ENCODE measurements at places on chromosomes 2 and 18.

GRCh38 chr18:48656582-48656981 lies 117.8 kb downstream of the CTIF start:
- DNase-seq, result no peak

DNA sequence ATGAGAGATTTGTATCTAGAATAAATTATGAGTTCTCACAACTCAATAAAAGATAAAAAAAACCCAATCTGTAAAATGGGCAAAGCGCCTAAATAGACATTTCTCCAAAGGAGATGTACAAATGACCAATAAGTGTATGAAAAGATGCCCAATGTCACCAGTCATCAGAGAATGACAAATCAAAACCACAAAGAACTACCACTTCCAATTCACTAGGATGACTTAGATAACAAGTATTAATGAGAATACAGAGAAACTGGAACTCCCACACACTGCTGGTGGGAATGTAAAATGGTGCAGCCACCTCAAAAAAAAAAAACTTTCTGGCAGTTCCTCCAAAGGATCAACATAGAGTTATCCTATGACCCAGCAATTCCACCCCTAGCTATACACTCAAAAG lies 17.4 kb upstream of the COL6A3 start:
- no peak for DNase-seq

DNA sequence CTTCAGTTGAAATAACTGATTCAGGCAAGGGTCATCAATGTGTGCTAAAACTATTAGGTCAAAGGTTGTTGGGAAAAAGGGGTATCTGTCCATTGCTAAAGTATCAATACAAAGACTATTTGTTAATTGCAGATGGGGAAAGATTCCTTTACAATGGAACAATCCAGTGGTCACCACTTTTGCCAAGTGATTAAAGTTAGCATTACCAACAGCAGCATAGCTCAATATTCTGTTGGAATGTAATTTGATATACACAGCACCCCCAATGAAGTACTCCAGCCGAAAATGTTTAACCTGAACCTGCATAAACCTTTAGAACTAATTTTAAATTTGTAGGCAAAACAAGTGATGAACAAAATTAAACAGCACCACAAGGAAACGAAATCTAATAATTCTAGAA lies 191.0 kb downstream of the TCF4 start:
- no peak for DNase-seq

GRCh38 chr2:171719660-171720059 lies 32.4 kb downstream of the DYNC1I2 start:
- DNase-seq, result no peak

GRCh38 chr2:147646818-147647468 lies 197.9 kb upstream of the ACVR2A start:
- no peak for DNase-seq

- no peak for DNase-seq
Observed at GRCh38 chr2:224195925-224196571, 157.0 kb upstream of the SERPINE2 start.

- no peak for DNase-seq
Observed at GRCh38 chr18:61637319-61637718, 255.5 kb downstream of the RNF152 start.

- DNase-seq, result no peak
Observed at GRCh38 chr2:156320486-156321098, 11.9 kb downstream of the NR4A2 start.

- no peak for DNase-seq
Observed at GRCh38 chr2:51165534-51166260, 133.8 kb upstream of the NRXN1 start.

GRCh38 chr2:5921081-5921642 lies 229.0 kb downstream of the SOX11 start:
- DNase-seq, result no peak

DNA sequence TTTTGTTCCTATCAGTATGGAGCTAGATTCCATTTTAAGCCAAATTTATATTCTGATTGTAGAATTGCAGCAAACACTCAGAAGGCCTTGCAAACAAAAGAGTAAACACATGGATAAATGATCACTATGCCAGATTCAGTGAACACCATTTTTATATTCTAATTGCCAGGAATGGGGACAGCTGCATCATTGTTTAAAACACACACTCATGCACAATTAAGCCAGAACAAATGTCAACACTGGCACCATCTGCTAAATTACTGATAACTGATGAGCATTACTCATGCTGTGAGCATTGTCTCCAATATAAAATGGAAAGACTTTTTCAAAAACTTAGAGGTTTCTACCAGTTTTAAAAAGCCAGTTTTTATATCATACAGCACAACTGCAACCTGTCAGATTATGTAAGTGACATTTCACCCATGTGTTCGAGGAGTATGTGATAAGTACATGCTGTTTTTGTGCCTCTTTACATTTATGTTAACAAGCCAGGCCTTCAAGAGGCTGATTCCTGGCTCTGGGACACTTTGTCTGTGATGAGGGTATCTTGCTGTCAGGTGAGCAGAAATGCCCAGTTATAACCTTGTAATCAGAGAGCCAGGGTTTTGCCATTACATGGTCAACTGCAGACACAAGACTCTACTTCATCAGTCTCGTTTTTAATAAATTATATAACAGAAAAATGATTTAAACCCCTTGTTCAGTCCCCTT lies 4.4 kb upstream of the ST8SIA5 start:
- DNase-seq, result no peak

DNA sequence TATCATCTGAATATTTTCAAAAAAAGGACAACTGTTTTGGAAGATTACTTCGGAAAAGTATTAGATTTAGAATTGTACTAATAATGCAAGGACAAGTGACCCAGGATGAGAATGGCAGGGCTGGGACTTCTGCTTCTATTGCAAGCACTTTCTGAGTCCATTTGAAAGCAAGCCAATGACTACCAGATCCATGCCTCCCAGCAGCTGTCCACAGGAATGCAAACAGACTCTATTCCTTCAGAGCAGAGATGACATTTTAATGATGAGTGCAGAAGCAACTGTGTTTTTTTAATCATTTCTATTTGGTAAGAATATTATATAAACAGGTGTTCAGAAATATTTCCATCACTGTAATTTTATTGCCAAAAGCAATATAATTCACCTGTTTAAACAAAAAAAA lies 456.7 kb downstream of the SOX11 start:
- no peak for DNase-seq

- no peak for DNase-seq
Observed at GRCh38 chr2:24816884-24817283, 23.7 kb downstream of the CENPO start.

- no peak for DNase-seq
Observed at GRCh38 chr2:108169982-108170625, 69.7 kb upstream of the SULT1C3 start.

DNA sequence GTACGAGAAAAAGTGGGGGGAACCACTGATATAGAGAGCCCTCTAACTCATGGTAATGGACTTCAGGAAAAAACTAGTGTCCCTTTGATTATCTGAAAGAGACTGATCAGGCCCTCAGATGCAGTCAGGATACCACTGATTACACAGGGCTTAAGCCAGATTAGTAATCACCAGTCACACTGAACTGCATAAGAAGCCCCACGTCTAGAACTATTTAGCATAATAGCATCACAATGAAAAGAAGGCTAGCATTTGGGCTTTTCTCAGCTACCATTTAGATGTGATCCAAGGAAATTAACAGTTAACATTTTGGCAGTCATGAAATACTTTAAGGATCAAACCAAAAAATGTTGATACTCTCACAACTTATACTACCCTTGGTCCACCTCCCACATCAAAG lies 813.1 kb upstream of the POU3F3 start:
- DNase-seq, result no peak
